ENCODE measurements at places on chromosomes 7 and 10.

- no peak for DNase-seq
These were observed 659.2 kb downstream of the SDK1 start for GRCh38 chr7:3960050-3960763.

GRCh38 chr10:66792441-66792840, 133.4 kb upstream of the LRRTM3 start:
- DNase-seq, result no peak

DNA sequence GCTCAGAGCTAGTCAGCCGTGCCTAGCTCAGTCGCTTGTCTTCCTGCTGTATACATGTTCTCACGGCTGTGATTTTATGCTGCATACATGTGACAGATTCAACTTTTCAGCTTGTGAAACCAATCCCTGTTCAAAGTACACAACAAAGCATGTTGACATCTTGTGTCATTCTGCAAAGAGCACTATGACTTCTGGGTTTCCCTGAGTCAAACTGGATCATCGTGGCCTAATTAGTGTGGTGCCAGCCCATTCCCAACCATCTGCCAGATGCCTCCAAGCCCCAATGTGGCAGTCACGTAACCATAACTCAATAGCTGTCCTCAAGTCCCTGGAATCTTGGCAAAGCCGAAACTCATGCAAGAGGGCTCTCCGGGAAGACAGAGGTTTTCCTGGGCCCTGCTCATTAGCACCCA, 144.8 kb downstream of the MYOF start:
- DNase-seq, result no peak

GRCh38 chr10:128361487-128361886, 235.3 kb upstream of the MKI67 start:
- DNase-seq, result no peak

GRCh38 chr10:63917363-63917762, 396.2 kb downstream of the REEP3 start:
- no peak for DNase-seq

DNA sequence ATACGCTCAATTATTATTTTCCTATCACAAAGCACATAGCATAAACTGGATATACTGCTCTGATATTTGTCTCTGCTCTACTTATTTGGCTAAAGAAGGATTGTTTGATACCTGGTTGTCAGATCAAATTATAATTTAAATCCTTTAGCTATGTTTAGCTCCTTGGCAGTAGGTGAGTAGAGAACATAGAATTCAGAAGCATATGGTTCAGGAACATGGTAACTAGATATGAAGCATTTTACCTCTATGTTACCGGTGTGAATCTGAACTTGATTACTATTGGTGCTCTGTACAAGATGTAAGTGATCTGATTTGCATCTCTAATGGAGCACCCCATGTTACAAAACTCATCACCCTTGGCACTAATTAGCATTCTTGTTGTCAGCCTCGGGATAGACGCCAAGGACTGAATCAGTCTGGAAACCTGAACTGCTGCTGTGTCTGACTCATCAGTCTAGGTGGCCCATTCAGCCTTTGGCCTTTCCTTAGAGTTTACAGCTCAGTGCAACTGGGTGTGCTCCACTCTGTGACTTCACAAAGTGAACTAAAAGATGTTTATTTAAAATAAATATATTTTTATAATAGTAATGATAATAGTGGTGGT, 12.3 kb upstream of the MYPN start:
- no peak for DNase-seq

GRCh38 chr10:22686347-22686746, 28.0 kb downstream of the PIP4K2A start:
- DNase-seq, result no peak

- no peak for DNase-seq
These were observed 228.0 kb downstream of the CACNB2 start for GRCh38 chr10:18368273-18368672.

GRCh38 chr10:84548869-84549268, 220.5 kb downstream of the CCSER2 start:
- DNase-seq, result no peak

- DNase-seq, result no peak
These were observed 166.0 kb upstream of the CDCA7L start for GRCh38 chr7:22111661-22112060.

GRCh38 chr7:100119970-100120732, 717 bp downstream of the CNPY4 start:
- peak; percentile 77 for DNase-seq

DNA sequence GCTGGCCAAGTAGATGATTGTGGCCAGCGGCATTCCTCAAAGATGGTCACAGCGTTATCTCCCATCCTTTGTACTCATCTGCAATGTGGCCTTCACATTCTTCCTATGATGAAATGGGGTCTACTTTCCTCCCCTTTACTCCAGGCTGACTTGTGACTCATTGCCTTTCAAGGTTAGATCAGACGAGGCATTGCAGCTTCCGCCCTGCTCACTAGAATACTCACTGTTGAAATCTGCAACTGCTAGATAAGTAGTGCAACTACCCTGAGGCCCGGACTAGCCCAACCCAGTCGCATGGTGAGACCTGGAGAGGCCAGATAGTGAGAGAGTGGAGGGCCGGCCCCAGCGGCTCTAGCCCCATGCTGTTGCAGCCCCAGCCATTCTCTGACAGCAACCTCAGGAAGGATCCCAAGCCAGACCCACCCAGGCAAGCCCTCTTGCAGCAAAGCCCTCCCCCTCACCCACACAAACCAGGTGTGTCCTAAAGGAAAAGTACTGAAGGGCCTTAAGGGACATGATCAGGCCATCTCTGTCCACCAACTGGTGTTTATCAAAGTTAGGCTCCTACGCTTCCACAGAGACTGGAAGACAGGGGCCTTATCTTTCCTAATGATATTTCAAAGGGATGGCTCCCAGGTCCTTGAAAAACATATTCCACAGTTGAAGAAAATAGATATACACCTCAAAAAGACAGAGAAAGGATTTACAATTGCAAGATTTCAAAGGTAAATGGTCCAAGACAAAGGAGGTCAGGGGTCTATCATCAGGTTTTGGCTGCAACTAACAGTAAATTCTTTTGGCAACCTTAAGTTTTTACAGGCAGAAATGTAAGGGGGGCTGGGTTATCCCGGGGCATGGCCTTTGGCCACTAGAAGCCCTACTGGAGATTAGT, 107.2 kb upstream of the TRIM24 start:
- DNase-seq, result no peak

- DNase-seq, result no peak
These were observed 10.3 kb downstream of the HYCC1 start for GRCh38 chr7:23003505-23004246.

DNA sequence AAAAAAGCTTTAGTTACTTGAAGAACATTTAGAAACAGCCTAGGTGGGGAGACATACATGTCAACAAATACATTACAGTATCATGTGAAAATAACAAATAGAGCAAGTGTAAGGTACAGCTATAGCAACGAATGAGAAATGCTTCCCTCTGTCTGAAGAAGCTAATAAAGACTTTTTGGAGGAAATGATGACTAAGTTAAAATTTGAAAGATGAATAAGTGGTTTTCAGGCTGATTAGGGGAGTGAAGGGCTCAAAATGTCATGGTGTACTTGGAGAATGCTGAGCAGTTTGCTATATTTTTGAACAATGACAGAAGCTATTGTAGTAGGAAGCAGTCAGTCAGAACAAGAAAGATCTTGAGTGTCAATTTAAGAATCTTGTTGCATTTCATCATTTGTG, 2.8 kb upstream of the ARMC3 start:
- DNase-seq, result no peak

- no peak for DNase-seq
These were observed 34.4 kb downstream of the FHIP2A start for GRCh38 chr10:114855776-114856543.

GRCh38 chr7:29331163-29331562, 136.6 kb downstream of the CHN2 start:
- no peak for DNase-seq

DNA sequence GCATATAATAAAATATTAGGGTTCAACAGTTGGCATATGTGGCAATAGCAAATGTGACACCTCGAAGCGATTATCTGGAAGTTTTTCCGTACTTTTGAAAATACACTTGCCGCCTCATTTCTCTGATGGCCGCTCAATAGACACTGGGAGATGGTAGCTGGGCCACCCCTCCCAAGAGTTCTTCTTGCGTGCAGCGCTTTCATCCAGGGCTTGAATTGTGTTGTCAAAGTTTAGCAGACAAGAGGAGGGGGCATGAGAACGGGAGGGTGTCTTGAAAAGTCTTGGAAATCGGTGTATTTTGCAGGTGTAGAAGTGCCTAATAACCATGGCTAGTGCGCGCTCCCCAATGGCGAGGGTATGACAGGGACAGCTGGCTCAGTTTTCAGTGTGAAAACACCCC, 8.5 kb downstream of the PTF1A start:
- no peak for DNase-seq

DNA sequence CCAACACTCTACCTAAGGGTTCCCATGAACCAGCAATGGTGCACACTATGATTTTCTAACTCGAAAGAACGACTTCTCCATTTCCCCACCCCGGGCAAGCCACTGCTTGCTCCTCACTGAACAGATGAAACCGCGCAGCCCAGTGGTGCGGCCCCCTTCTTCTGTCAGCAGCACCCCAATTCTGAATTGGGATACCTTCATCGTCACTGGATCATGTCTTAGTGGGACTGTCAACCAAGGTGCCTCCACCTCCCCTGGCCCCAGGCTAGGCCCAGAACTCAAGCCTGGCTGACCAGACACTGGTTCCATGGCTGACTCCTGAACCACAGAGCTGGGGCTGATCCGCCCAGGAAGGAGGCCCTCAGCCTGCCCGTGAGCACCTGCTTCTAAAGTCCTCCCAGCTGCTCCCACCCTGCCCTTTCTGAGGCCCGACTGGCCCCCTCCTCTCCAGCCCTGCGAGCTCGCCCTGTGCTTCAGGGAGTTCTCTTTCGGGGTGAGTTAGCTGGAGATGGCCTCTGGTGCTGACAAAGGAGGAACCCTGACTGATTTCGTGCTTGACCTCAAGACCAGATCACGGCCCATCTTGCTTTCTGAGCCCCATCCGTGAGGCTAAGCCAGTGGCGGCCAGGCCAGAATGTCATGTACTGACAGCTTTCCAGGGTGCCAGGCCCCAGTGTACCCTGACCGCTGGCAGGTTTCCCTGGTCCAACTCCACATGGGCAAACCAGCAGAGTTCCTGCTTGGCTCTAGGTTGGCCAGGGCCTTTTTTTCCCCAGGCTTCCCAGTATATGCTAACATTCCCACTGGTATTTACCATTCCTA, 44.5 kb downstream of the FAM53B start:
- DNase-seq, result no peak

- DNase-seq, result no peak
These were observed 19.4 kb upstream of the TMEM72 start for GRCh38 chr10:44891721-44892120.

- no peak for DNase-seq
These were observed 6.3 kb downstream of the MTPN start for GRCh38 chr7:135970682-135971365.

DNA sequence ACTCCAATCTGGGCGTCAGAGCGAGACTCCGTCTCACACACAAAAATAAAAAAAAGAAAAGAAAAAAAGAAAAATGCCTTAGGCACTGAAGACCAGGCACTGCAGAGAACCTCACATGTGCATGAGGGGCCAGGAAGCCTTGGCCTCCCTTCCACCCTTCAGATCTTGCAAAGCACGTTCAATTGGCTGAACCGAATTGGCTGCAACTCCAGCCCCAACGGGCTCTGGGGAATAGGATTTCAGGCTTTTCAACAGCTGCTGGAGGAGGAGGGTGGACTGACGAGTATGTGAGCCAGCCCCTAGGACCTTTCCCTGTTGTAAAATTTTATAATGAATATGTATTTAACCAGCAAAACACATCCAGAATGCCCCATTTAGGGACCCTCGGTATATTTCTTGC, 16.7 kb downstream of the TMEM120A start:
- DNase-seq, result no peak

- no peak for DNase-seq
These were observed 64.3 kb downstream of the ABCB4 start for GRCh38 chr7:87411186-87411585.

- no peak for DNase-seq
These were observed 41.7 kb upstream of the CCSER2 start for GRCh38 chr10:84286695-84287094.

DNA sequence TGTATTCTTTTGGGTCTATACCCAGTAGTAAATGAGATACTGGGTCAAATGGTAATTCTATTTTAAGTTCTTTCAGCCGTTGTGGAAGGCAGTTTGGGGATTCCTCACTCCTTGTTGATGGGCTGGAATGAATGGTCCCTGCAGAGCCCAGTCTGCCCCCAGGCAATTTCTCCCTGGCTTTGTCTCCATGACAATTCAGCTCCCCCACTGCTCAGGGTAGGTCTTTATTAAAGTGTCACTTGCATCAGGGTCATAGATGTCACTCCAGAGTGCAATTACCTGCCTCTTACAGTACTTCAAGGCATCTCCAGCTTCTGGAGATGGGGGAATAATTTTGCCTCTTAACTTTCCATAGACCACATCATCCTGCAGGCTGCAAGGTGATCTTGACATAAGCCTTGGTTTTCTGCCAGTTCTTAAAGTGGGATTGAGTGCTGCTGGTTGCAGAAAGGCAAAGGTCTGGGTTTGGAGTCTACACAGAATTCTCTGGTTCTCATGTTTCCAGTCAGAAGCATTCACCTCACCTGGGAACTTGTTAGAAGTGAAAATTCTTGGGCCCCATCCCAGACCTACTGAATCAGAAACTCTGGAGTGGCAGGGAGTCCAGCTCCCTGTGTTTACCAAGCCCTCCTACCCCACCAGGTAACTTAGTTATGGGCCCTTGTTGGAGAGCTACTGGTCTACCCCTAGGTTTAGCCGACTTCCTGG, 442.4 kb downstream of the GALNT17 start:
- DNase-seq, result no peak

GRCh38 chr7:122260336-122260735, 44.2 kb downstream of the FEZF1 start:
- DNase-seq, result no peak

DNA sequence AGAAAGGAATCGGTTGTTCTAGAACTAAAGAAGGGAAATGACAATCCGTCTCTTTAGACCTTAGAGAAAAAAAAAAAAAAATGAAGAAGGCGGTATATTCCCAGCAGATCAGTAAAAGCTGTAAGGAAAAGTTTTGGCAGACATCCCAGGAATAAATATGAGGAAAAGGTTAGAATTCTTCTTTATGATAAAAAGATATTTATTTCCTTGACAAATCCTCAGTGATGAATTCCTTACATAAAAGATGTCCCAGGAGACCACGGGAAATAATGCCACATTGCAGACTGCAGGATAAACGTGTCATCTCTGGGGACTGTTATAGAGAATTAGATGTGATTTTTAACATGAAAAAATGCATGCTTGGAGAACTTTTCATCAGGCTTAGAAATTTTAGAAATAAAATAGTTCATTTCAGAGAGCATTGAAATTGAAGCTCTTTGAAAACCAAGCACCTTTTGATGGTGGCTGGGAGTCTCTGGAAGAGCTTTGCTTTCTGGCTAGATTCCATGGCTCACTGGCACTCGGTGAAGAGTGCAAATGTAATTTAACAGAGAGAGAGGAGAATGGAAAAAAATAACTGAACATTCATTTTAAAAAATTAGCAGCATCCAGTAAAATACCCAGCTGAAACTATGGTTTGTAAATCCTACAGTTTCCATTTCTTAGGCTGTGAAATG, 98.2 kb downstream of the PRPF18 start:
- no peak for DNase-seq

GRCh38 chr10:113469796-113470195, 83.1 kb upstream of the HABP2 start:
- DNase-seq, result no peak
